ENCODE measurements at places on chromosomes 13 and 19. TPM values are rescaled to one million over a fixed set of nuclear protein-coding genes. Genes with fewer than 3 reads are reported as not detected.

FBXO17 gene
- total RNA-seq, result 21.0 TPM

USE1 gene
- 23.1 TPM for total RNA-seq

ZMYM5 gene
- 4.7 TPM for total RNA-seq

DNA sequence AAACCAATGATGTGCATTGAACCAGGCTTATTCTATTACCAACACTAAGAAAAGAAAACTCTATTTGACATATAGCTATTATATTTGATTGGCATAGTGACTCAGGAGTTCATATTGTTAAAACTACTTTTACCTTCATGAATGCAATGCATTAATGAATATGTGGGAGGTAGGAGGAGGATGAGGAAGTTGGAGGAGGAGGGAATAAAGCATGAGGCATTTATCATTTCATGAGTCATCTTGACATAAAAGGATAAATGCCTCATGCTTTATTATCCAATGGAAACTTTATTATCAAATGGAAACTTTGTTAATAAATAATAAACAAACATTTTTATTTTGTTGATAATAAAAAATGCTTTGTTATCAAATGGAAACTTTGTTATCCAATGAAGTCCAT lies 116.5 kb downstream of the SPRY2 start:
- no peak for DNase-seq

DNA sequence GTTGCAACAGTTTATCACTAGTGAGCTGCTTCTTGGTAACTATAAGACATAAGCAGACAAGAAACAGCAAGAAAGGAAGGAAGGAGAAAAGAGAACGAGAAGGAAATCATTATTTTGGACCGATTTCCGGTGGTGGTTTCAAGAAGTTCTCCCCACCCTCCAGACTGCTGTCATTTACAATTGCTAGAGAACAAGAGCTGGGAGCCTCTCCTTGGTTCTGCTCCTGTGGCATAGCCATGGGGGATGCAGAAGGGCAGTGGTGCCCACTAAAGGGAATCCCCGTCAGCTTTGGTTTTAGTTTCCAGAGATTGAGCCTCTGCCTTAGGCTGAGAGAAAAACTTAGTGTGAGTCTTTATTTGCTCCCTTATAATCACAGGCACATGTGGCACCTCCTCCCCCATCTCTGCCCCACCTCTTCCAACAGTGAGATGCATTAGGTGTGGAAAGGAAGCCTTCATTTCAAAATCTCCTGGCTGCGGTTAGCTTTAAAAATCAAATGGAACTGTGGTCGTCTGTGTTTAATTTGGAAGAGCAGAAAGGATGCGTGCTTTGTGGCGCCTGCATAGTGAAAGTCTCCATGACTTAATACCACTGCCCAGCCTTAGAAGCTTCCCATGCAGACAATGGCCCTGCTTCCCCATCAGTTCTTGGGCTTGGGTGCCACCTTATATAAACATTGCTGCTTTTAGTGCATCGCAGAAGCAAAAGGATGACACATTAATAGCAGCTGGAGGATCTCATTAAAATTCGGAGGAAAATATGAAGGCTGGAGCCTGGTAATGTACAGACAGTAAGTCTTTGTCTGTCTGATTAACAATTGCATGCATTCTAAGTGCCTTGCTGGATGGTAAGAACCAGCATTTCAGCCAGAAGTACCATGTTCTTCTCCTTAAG lies 25.0 kb downstream of the LRCH1 start:
- DNase-seq, result peak; percentile 63

DNA sequence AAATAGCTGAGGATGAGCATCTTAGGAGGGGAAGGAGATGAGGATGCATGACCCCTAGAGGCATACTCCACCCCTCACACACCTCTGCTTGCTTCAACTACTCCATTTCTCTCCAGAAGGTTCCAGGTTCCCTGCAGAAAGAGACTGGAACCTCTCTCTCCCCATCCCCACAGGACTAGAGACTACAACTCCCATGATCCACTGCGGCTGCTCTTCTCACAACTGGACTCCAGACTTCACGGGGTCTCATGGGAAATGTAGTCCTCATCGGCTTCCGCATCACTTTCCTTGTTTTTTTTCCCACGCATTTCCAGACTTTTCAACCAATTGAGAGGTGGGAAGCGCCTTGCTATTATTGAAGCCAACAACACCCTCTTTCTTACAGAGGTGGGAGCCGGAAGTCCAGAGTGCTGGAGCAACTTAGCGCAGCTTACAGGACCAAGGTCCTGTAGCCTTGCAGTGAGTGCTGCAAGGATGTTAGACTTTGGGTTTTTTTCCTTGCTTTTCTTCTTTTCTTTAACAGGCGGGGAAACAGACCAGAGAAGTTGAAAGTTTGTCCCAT lies 13.9 kb upstream of the CACNG6 start:
- peak; percentile 72 for DNase-seq

GRCh38 chr19:40191836-40192646 lies 815 bp downstream of the MAP3K10 start:
- DNase-seq, result peak; percentile 5

DNA sequence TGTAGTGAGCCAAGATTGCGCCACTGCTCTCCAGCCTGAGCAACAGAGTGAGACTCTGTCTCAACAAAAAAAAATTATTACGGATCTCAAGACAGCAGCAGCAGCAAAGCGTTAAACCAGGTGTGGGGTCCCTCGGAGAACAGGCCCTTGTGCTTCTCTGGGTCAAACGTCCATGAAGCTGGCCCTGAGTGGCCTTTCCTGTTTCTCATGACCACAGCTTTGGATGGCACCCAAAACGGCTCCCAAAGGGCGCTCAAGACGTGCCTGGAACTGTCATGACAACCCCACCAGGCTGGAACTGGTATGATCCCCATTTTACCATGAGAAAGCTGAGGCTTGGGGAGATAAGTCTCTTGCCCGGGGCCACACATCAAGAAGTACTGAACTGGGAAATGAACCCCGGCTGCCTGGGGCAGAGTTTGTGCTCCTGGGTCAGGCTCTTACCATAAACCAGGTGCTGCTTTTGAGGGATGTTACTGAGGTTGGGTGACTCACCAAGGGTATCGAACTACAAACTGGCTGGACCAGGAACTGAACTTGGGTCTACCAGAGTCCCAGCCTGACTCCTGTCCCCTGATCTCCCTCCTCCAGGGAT lies 11.6 kb upstream of the SAMD1 start:
- DNase-seq, result no peak

- no peak for DNase-seq
These were observed 36.4 kb downstream of the NAXD start for GRCh38 chr13:110651726-110652230.

- DNase-seq, result no peak
These were observed 5.0 kb upstream of the MTMR6 start for GRCh38 chr13:25292301-25292700.

- DNase-seq, result no peak
These were observed 114.4 kb downstream of the ZDHHC20 start for GRCh38 chr13:21344662-21345176.

DNA sequence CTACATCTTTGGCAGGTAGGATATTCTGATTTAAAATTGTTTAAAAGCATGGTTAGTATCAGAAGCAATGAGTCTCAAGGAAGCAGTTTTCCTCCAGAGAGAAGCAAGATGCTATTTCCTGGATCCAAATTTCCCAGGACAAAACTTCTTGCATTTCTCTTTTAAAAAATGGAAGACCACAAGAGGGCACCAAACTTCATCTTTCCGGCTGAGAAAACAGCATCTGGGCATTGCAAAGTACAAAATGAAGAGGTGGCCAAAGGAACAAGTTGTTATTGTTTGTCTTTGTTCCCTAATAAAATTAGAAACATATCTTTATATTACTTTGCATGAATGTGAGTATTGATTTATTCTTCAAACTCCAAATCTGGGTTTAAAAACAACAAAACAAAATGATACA lies 60.0 kb upstream of the LRCH1 start:
- peak; percentile 42 for DNase-seq
